T-helper 2 cell (primary cell): ENCODE measurements at places on chromosomes 2 and 18.
A peak's percentile ranks its signal among the peaks of the same experiment; 100 is the strongest.

GRCh38 chr2:43794956-43795355 is 21.1 kb downstream of the DYNC2LI1 start:
- DNase-seq: no peak

- no peak for DNase-seq
Observed at GRCh38 chr2:3264010-3264744, 113.4 kb downstream of the EIPR1 start.

DNA sequence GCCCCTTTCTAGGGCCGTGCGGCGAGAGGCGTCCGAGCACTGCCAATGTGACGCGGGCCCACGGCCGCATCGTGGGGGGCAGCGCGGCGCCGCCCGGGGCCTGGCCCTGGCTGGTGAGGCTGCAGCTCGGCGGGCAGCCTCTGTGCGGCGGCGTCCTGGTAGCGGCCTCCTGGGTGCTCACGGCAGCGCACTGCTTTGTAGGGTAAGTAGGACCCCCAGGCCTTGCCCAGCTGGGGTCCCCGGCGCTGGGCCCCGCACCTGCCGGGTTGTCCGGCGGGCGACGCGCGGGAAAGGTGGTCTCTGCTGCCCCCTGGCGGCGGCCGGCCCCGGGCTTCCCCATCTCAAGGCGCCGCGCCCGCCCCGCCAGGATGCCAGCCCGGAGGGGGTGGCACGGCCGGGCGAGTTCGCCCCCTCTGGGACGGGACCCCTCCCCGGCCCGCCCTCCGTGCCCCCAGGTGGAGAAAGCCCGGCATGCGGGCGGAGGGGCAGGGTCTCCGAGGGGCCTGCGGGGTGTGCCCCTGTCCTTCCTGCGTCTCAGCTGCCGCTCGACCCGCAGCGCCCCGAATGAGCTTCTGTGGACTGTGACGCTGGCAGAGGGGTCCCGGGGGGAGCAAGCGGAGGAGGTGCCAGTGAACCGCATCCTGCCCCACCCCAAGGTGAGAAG is 1.9 kb downstream of the PRSS56 start:
- DNase-seq: peak; percentile 41

- no peak for DNase-seq
Observed at GRCh38 chr18:25510096-25510495, 158.1 kb upstream of the ZNF521 start.

- no peak for DNase-seq
Observed at GRCh38 chr2:195434346-195434745, 222.7 kb upstream of the SLC39A10 start.

DNA sequence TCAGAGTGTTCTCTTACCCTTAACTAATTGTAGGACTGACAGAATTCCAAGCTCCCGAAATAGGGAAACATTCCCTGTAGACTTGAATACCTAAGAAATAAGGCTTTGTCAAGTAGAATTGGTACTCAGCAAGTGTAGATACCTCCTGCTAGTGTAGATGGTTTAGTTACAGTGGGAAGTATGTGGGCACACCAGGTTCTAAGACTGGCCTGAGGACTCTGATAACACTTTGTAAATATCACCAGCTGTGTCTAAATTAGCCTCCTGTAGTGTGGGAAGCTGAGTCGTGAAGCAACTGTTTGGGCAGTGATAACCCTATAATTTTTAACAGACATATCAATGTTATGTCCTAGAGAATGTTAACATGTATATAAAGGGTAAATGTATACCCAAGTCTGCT is 304.5 kb downstream of the SLC8A1 start:
- DNase-seq: no peak

DNA sequence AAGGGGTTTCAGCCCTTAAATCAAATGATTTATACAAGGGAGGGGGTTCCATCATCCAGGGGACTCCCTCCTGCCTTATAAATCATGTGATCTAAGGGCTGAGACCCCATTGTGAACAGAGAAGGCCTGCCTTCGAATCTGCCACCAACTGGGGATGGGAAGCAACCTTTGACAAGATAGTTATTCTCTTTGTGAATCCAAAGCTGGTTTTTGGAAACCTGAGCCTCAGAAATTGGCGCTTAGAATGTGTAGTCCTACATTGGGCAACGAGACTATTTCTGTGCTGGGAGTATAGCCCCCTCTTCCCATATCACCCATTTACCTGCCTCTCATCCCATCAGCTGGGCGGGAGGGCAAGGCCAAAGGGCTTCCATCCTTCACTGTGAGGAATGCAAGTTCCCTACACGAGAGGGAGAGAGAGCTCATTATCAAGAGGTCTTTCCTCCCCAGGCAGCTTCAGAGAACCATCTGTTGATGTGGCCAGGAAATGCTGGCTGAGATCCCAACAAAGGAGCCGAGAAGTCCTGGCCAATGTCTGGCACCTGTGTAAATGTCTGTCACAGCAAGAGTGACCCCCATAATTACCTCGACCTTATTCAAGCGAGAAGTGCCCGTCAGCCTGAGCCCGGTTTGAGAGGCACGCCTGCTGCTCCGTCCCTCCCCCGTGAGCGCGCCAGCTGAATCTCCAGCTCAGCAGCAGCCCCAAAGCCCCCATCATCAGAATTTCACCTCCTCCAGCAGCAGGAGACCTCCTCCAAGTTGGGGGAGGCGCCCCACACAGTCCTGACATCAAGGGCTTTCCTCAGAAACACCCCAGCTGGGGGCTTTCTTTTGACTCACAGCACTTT is 48.4 kb upstream of the APCDD1 start:
- no peak for DNase-seq

GRCh38 chr2:129812071-129812470 is 167.4 kb upstream of the RAB6C start:
- no peak for DNase-seq

GRCh38 chr2:120404274-120404673 is 58.3 kb downstream of the INHBB start:
- DNase-seq: no peak

DNA sequence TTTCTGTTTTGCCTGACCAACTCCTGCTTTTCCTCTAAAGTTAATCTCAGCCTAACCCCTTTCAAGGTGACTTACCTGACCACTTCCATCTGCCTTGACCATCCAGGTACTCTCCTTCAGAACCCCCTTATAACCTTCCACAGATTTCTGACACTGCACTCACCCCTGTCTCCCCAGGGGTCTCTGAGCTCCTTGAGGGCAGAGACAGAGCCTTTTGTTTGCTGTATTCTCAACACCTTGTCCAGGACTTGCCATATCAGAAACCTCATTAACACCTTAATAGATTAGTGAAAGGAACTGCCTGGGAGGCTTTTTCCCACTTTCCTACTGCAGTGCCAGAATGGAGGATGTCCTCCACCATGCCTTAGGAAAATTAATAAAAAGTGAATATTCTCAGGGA is 119.7 kb upstream of the SERPINE2 start:
- DNase-seq: no peak

- no peak for DNase-seq
Observed at GRCh38 chr2:16630463-16630862, 35.2 kb downstream of the CYRIA start.

- peak; percentile 40 for DNase-seq
Observed at GRCh38 chr18:75070625-75071483, 138.1 kb downstream of the PTGR3 start.

GRCh38 chr2:205850611-205851010 is 168.3 kb downstream of the NRP2 start:
- DNase-seq: no peak

DNA sequence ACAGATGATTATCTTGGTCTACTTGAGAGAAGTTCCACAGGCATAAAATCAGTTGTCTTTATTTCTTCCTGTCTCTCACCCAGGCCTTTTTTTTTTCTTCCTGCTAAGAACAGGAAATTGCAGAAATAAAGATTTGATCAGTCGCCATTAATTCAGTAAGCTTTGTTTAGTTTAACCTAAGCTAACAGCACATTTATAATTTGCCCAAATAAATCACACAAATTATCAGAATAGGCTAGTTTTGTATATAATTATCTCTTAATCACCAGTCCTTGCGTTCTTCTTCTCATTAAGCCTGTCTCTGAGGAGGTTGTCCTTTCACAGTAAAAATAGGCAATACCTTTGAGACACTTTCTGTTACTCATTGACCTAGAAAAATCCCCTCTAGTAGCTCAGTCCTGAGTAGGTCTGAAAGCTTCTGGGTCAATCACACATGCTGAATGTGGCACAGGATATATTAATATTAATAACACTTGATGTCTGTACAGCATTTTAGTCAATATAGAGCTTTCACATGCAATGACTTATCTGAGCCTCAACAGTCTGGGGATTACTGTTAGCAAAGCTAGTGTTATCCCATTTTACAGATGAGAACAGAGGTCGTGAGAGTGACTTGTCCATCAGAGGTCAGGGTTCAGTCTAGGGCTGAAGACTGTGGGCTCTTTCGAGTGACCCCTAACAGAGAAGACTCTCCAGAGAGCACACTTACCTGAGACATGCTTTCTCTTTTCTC is 11.2 kb upstream of the STK17B start:
- DNase-seq: peak; percentile 63

- no peak for DNase-seq
Observed at GRCh38 chr2:32838418-32838817, 108.3 kb upstream of the LTBP1 start.

DNA sequence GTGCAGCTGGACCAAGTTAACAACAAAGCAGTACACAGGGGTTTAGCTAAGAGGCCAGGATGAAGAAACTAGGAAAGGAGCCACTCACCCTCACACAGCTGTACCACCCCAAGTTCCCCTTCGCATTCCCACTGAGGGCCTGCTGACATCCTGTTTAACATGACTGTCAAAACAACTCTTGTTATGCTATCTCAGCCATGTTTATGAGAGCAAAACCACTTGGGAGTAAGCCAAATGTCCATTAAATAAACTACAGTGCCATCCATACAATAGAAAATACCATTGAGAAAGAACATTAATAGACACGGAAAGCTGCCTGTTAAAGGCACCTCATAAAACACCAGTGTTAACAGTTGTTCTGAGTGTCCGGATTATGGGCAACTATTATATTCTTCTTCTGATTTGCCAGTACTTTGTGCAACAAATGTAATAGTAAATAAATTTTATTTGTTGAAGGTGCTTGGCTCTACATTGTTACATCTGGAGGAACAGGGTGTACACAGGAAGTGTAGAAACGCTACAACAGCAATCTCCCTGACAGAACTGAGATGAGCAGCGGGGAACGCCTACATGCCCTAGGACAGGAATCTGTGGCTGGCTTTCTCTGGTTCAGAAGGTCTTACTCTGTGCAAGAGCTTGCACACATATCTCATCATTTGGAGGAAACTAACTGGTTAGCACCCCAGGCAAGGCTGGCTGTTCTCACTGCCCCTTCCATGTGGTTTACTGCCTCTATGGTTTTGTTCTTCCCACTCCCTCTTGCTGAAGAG is 85.6 kb downstream of the EHD3 start:
- DNase-seq: no peak

DNA sequence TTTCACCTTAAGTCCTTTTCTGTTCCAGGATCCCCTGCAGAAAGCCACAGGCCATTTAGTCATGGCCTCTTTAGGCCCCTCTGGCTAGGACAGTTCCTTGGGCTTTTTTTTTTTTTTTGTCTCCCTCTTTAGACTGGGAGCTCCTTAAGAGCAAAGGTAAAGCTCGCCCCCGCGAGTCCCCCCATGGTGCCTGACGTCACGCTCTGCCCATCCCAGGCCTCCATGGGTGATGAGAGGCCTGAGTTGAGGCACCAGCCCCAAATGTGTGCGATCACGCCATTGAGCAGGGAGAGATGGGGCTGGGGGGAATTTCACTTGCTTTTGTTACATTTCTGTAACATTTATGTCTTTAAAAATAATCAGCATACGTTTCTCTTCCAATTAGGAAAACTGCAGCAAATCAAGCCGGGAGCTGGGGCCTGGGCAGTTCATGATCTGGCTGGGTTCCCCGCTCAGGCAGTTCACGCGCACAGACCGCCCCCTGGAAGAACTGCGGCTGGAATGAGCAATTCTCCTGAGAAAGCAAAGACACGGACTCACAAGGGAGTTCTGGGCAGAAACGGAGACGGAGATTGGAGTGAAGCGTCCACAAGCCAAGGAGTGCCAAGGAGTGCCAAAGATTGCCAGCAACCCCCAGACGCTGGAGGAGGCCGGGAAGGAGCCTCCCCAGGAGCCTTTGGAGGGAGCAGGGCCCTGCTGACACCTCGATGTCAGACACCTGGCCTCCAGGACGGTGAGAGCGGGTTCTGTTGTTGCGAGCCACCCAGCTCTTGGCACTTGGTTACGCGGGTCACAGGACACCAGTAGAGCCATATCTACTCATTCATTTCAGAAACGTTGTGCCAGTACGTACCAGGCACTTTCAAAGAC is 108.4 kb upstream of the ODC1 start:
- DNase-seq: no peak

DNA sequence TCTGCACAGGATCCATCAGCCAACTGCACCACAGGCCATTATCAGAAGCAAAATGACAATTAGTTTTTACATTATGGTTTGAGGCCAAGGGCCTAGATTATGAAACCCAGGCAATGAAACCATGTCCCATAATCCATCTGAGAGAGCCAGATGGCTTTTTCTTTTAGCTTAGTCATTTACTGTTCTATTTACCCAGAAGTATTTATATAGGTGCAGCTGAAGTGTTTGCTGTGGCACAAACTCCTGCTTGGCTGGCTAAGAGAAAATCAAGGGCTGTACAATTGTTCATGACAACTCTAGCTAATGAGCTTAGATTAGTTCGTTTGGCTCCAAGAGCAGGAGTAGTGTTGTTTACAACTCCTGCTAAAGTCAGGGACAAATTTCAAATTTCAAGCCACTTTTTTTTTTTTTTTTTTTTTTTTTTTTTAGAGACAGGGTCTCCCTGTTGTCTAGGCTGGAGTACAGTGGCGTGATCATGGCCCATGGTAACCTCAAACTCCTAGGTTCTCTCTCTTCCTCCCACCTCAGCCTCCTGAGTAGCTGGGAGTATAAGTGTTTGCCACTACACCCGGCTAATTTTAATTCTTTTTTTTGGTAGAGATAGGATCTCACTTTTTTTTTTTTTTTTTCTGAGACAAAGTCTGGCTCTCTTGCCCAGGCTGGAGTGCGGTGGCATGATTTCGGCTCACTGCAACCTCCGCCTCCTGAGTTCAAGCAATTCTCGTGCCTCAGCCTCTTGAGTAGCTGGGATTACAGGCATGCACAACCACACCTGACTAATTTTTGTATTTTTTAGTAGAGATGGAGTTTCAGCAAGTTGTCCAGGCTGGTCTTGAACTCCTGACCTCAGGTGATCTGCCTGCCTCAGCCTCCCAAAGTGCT is 18.4 kb upstream of the REV1 start:
- no peak for DNase-seq

DNA sequence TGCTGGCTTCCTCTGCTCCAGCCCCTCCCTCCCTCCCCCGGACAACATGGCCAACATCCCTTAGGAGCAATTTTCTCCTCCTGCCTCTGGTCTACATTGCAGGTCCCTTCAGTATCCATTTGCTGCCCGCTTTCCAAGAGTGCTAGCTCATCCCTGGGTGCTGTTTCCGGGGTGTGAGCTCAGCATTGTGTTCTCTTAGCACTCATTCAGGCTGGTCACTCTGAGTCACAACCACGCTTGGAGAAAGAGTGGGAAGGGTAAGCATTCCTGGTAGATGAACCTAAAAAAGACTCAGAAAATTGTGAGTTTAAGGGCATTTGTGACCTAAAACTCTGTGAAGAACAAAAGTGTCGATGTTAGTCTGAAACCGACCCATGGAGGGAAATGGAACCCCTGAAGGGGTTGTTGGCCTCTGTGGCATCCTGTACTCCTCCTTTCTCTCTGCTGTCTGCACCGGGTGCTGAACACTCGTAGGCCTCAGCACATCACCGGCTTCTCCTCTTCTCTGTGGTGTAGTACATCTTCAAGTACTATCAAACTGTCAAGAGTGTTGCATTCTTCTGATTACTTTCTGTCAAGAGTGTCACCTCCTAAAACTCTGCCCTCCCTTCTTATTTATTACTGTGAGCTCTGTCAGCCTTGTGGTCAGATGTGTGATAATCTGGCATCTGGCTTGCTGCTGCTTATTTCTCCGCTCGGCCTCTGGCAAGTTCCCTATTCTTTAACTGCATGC is 73.0 kb downstream of the CTNNA2 start:
- DNase-seq: no peak

GRCh38 chr18:59823596-59824195 is 76.1 kb upstream of the PMAIP1 start:
- DNase-seq: no peak
